ENCODE measurements at places on chromosomes 1 and 21. TPM values are rescaled to one million over a fixed set of nuclear protein-coding genes. Genes with fewer than 3 reads are reported as not detected.

KCNE2 gene
- total RNA-seq, result not detected

REN gene
- total RNA-seq, result 0.33 TPM

GUCA2A gene
- total RNA-seq, result not detected

FCAMR gene
- total RNA-seq, result not detected
